ENCODE measurements at places on chromosomes 2 and 18.

DNA sequence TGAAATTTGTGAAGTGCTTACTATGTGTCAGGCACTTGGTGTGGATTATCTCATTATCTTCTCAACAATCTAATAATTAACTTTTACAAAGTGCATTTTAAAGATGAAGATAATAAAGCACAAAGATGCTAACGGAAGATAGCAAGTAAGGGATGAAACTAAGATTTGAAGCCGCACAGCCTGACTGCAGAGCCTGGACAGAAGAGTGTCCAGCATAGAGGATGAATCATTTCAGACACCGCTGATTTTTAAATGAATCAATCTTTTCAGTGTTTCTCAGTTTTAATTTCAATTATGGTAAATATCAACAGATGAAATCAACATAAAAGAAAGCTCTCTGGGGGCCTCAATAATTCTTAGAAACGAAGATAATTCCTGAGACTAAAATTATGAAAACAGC is 24.5 kb upstream of the STAM2 start:
- no peak for DNase-seq

- DNase-seq: no peak
These were observed 342.3 kb upstream of the EPHA4 start for GRCh38 chr2:221914334-221914880.

- DNase-seq: no peak
These were observed 88.7 kb upstream of the ATL2 start for GRCh38 chr2:38465789-38466127.

DNA sequence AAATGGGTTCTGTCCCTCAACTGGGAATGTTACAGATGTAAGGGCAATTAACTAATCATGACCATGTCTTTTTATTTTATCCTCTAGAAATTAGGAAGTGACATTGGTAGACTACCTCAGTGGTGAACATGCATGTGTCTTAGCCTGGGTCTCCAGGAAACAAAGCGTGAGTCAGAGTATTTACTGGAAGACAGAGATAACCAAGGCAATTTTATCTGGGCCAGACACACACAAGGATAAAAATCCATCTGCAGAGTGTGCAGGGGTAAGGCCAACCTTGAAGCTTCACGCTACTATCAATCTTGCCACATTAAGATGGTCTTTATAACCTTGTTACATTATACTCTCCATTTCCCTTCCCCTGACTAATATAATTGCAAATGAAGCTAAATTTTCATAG is 487.5 kb downstream of the SUCLG1 start:
- no peak for DNase-seq

- no peak for DNase-seq
These were observed 4.7 kb downstream of the ESPNL start for GRCh38 chr2:238104691-238105371.

- no peak for DNase-seq
These were observed 68.9 kb upstream of the BOD1L2 start for GRCh38 chr18:57077786-57078552.

- DNase-seq: no peak
These were observed 349.0 kb upstream of the TNP1 start for GRCh38 chr2:217208867-217209266.

GRCh38 chr18:74050807-74051206 is 96.8 kb downstream of the FBXO15 start:
- DNase-seq: no peak

GRCh38 chr2:215903203-215903602 is 110.1 kb downstream of the MREG start:
- no peak for DNase-seq

DNA sequence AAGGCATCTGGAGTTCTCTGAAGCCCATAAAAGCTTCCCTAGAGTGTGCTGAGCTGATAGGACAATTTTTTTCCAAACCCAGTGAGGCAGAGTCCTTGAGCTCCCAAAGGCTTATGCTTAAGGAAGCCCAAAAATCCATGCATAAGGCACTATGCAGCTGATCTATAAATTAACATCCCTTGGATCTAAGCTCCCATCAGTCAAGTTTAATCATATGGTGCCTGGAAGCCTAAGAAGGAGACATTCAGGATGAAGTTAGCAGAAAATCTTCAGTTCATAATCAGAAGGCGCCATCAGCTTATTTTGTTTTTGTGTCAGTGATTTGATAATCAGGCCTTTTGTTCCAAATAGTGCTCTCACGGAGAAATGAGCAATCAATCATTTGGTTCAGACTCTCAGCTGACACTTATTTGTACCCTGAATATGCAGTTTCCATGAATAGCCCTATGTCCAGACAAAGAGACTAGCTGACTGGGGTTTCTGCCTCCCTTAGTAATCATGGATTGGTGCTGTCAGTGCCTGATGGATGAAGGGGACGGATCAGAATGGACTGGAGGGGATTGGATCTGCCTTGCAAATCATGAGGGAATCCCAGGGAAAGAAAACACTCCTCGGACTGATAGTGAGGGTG is 464.8 kb upstream of the RGPD4 start:
- no peak for DNase-seq

DNA sequence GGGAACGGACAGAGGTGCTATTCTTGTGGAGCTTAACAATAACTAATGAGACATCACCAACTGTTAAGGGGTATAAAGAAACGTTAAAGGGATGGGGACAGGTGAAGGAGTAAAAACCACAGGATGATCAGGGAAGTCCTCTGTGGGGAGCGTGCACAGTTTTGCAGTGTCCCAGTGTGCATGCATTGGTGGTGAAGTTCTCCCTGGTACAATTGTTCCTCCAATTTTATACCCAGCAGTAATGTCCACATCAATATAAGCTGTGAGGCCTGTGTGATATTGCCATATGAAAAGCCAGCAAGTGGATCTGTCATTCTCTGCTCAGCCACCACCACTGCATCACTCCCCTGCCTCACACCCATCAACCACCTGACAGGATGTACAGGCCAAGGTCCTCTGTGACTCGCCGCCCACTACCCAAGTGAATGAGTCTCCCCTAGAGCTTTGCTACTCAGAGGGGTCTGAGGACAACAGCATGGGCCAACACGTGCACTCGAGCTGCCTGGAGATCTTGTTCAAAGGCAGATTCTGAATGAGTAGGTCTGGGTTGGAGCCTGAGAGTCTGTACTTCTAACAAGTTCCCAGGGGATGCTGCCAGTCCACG is 4.6 kb downstream of the MLPH start:
- DNase-seq: no peak

GRCh38 chr2:66235428-66235827 is 199.5 kb upstream of the MEIS1 start:
- DNase-seq: no peak

DNA sequence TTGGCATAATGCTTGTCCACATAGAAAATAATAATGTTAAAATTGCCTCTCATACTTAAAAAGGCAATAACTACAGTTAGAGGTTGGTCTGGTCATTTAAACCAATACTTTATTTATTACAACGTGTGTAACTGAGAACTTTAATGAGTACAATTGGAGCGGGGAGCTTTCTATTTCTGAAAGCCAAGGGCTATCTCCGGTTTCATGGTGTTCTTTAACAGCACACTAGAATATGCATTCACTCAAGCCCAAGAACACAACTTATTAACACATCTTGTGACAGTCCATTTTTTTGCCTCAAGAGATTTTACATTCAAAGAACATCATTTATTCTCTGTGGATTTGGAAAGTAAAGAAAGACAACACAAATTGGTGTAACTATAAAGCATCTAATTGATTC is 131.8 kb downstream of the KCNH7 start:
- DNase-seq: no peak

DNA sequence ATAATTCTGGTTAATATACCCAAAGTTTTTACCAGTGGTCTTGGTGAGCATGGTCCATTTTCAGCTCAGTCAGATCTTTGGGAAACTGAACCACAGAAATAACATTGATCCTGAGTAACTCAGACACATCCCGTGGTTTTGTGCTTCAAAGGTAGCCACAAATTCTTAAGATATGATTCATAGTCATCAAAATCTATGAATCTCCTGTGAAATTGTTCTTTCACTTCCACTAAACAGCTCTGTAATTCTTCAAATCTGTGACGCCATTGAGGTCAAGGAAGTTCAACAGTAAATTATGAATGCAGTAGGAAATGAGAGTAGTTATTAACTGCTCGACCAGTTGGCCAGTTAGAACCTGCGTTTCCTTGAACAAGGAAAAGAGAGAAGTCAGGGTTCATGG is 147.3 kb downstream of the IRS1 start:
- DNase-seq: peak; percentile 98

DNA sequence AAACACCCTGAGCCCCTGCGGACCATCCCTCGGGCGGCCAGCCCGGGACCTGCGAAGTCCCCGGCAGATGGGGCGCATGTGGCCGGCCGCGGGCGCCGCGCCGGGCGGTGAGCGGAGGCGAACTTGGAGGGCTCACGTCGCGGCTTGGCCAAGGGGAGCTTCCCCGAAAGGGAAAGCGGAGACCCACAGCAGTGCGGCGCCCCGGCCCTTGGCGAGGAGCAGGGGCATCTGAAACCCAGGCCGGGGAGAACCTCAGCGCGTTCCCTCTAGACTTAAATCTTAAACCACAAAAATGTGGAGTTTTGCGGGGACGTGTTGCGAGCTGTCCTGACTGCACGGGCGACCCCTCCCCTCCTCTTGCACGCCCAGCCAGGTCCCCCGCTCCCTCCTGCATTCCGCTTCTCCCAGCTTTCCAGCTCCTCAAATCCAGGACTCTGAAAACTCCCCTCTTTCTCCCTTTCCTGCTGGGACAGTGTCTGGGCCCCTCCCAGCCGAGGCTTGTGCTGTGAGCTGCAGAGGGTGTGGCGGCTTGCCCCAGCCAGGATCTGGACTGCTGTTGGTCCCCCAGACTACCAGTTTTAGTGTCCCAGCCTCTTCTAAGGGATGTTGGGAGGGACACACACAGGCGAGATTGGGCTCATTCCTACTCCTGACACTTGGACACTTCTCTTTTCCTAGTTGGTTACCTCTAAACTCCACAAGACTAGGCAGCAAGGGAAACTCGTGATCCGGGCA is 1.3 kb downstream of the FMNL2 start:
- DNase-seq: no peak

- no peak for DNase-seq
These were observed 106.3 kb downstream of the ANTXR1 start for GRCh38 chr2:69119104-69119894.

- DNase-seq: no peak
These were observed 77.8 kb downstream of the BCL2 start for GRCh38 chr18:63241760-63242159.

DNA sequence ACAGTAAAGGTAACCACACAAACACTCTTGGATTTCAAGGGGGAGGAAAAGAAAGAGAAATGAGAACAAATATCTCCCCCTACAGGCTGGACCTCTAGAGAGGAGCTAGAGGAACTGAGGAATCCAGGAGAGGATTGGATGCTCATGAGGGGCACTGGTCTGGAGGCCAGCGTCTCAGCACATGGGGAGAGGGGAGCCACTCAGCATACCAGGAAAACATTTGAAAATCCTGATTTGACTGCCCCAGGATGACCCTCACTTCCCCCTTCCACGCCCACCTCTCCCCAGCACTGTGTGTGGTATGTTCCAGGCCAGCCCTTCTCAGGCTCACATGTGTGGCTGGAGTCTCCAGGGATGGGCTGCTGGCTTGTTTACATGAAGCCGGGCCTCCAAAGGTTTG is 396.8 kb upstream of the ID2 start:
- no peak for DNase-seq

GRCh38 chr2:118148133-118148532 is 59.9 kb downstream of the INSIG2 start:
- no peak for DNase-seq

All from astrocyte of the cerebellum (primary cell).